Activated CD8-positive, alpha-beta memory T cell treated with anti-CD3 and anti-CD28 coated beads, Interleukin-2, amount 50 U/mL, for 4 hours (primary cell): ENCODE measurements at places on chromosomes 7 and 10.

DNA sequence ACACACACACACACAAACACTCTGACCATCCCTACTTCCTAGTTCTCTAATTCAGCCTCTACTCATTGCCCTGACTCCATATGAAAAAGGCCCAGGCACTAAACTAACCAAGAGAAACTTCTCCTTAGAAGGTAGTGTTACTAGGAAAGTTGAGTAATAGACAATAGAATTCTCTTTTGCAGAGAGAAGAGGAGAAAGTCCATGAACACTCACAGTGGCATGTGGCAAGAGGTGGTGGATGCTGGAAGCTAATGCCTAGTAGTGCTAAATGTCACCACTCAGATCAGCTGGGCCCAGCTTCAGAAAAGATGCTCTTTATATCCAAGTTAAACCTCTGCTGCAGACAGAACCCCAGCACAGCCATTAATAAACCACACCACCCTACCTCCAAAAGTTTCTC, 58.2 kb downstream of the SORBS1 start:
- DNase-seq, result no peak

GRCh38 chr7:111756687-111757178, 194.4 kb upstream of the IMMP2L start:
- no peak for DNase-seq

GRCh38 chr10:130127364-130128061, 8.7 kb upstream of the GLRX3 start:
- peak; percentile 49 for DNase-seq

DNA sequence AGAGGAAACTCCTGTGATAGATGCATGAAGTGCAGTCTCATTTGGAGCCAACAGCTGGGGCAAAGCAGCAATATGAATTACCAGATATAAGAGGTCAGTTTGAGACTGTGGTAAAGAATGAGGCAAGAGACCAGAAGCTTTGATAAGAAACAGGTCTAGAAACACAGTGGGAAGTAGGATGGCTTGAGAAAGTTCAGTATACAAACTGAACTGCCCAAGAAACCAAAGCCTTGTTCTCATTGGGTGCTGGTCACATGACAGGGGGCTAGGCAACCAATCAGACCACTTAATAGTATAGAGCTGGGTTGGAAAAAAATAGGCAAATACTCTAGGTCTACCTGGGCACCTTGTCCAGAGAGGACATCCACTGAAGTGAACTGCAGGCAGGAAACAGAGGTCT, 46.2 kb upstream of the PLCE1 start:
- DNase-seq, result no peak

DNA sequence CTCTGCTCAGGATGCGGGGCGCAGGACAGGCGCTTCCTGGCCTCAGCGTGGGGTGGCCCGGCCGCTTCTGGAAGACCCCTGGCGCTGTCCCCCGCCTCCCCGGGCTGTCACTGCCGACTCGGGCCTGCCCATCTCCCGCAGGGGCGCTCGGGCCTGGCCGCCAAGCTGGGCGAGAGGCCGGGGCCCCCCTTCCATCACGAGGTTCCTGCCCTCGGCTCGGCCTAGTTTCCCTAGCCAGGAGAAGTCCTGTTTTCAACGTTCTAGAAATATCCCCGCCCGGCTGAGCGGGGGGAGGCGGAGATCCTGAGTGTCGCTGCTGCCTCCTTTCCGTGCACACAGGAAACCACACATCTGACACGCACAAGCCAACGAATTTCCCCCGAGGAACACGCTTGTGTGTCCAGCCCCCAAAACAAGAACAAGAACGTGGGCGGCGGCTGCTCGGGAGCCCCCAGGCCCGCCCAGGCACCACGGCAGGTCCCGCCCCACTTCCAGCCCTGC, 33.7 kb downstream of the AP5Z1 start:
- DNase-seq, result peak; percentile 47

DNA sequence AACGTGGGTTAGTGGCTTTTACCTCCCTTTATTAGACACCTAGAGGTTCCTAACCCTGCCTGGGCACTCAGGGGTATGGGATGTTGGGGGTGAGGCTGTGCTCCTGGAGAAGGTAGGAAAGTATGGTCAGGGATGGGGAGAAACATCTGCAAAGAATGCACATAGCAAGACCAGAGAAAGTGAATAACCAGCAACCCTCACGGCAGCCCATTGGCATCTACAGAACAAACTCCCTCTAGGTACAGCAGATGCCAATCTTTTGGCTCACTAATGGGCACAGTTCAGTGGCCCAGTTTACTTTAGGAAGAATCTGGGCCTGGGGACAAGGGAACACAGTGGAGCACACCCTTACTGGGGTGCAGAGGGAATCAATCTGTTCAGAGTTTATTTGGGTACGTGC, 143.9 kb downstream of the JAZF1 start:
- DNase-seq, result no peak

DNA sequence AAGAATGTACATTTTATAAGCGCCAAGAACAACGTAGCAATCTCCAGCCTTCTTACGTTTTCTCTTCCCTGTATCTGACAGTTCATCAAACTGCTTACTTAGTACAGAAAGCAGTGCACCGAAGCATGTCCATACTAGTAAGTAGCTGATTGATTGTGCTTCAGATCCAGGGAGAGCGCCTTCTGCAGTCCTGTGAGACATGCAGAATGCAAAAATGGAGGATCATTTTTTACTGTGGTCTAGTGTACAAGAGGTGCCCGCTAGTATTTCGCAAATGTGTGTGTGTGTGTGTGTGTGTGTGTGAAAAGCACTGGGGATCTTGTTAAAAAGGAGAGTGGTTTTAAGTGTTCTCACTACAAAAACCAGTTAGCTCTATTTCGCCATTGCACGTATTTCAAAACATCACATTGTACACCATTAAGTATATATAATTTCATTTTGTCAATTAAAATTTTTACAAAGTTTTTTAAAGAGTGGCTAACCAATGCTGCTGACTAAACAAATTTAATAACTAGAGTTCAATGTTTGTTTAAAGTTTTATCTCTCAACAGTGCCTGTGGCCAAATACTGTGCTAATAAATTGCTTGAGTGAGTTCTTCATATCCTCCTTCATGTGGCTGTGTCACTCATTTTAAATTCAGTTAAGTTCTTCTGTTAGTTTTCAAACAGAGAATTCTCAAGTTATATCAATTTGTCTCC, 99.6 kb downstream of the ZMYND11 start:
- DNase-seq, result no peak
